Gastroesophageal sphincter (tissue), 4 donors: ENCODE measurements at places on chromosomes 7 and 10. TPM values are rescaled to one million over a fixed set of nuclear protein-coding genes. Genes with fewer than 3 reads are reported as not detected.

DNA sequence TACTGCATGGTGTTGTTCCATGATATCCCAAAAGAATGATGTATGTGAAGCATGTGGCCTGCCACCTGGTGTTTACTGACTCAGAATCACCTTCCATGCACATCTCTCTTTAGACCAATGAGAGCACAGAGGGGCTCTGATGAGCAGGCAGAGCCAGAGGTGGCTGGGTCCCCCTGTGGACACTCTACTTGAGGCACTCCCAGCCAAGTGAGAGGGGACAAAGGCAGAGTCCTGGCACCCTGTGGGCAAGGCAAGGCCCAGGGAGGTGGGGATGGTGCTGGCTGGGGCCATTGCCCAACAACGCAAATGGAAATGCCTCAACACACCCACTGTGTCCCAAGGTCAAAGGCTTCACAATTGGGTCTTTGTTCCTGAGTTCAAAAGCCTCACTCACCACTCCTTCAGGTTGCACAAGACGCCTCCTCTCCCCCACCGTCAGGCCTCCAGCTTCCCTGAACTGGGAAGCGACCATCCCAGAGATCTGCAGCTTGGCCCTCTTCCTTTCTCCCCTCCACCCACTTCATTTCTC, 164.6 kb downstream of the NEURL1 start:
- H3K4me1 ChIP-seq = peaks cover 13% of the 10 kb centered on the region
- H3K4me3 ChIP-seq = no peak overlapping the region
- peaks cover 54% of the 10 kb centered on the region for H3K36me3 ChIP-seq
- peak overlapping the region; percentile 96 for H3K27ac ChIP-seq

DNA sequence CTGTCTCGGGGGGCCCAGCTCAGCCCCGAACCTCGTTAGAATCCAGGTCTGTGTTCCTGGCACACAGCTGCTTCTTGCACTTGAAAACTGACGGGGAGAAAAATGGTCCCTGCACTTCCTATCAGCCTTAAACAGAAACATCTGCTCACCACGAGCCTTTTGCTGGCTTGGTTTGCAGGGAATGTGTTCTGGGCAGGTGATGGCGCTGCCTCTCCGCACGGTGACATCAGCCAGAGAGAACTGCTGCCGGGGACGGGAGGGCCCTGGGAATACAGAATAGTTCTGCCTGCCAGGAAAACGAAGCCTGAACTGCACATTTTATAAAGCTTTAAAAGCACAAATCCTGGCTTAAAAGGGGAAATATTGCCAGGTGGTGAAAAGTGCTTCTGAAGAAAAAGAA, 622.5 kb downstream of the TYW1 start:
- peaks cover 6% of the 10 kb centered on the region for H3K4me1 ChIP-seq
- no peak overlapping the region for H3K4me3 ChIP-seq
- H3K36me3 ChIP-seq = no peaks in the 10 kb centered on the region
- H3K27me3 ChIP-seq = peaks cover 18% of the 10 kb centered on the region

DNA sequence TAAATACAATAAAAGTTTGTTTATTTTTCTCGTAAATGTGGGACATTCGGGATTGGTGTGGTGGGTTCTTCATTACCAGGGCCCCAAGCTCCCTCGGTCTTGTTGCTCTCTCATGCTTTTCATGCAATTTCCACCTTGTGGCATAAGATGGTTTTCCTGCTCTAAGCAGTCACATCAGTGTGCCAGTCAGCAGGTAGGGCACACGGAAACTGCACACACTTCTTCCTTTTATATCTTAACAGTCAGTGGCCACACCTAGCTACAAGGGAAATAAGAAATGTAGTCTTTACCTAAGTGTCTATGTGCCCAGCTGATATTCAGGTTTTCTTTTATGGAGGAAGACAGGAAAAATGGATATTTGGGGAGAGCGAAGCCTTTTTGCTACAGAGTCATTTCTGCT, 6.5 kb downstream of the TAF5 start:
- H3K4me3 ChIP-seq = no peak overlapping the region
- peaks cover 58% of the 10 kb centered on the region for H3K36me3 ChIP-seq
- ATAC-seq = no peak
- H3K27ac ChIP-seq = no peak overlapping the region

DNA sequence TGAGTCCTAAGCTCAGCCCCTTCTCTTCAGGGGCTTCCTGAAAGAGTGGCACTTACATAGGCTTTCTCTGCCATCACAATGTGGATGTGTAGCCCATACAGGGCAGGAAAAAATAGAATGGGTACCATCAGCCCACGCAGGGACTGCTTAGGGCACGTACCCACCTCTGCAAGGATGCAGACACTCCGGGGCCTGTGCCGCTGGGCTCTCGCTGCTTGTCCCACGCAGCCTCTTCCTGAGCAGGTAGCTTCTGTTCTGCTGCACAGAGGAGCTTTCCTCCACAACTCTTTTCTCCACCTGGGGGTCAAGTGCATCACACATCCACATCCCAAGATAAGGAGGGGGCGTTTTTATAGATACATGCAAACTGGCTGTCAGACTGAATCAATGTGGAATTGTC, 34.3 kb downstream of the FRMPD2 start:
- no peak overlapping the region for H3K27ac ChIP-seq
- no peak for ATAC-seq
- peaks cover 6% of the 10 kb centered on the region for H3K27me3 ChIP-seq
- no peaks in the 10 kb centered on the region for H3K36me3 ChIP-seq
- H3K4me1 ChIP-seq = no peaks in the 10 kb centered on the region

- H3K27ac ChIP-seq = no peak overlapping the region
- H3K36me3 ChIP-seq = peaks cover 12% of the 10 kb centered on the region
- no peaks in the 10 kb centered on the region for H3K4me1 ChIP-seq
- ATAC-seq = no peak
- no peak overlapping the region for H3K4me3 ChIP-seq
Measured at GRCh38 chr10:124510759-124511158, 49.1 kb downstream of the LHPP start.

GRCh38 chr10:30436191-30436611, 2.2 kb downstream of the MAP3K8 start:
- peak overlapping the region; percentile 85 for H3K4me3 ChIP-seq
- no peaks in the 10 kb centered on the region for H3K27me3 ChIP-seq
- no peak for ATAC-seq
- H3K4me1 ChIP-seq = no peaks in the 10 kb centered on the region

DNA sequence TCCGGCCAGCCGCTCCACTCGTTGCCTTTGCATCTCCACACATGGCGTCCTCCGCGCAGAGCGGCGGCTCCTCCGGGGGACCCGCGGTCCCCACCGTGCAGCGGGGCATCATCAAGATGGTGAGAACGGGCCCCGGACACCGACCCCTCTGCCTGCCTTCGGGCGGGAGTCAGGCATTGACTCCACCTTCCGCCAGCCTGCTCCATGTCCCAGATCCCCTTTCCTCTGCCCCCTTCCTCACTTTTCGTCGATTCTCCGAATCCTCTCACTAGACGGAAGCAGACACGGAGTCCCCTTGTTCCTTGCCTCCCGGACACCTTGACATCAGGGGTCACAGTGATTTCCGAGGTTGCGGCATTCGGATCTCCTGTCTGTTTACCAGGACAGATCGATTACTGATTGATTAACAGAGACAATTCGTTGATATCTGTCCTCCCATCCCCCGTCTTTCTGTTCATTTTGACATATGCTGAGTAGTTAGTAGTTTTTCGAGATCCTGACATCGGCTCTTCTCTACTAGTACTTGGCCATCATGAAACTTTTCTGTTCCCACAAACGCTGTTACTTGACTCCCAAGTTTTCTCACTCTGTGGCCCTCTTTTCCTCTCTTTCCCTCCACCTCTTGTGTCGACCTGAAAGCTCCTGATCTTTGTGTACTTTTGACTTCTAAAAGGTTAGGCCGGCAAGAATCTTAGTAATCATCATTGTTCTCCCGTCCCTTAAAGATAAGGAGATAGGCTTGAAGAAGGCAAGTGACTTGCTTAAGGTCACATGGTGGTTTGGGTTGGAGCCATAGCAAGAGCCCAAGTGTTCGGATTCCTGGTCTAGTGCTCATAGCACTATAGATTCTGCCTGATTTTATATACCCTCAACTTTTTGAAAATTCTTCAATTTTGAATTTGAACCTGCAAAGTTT, 597 bp downstream of the SND1 start:
- H3K36me3 ChIP-seq = peaks cover 5% of the 10 kb centered on the region
- peak; percentile 23 for ATAC-seq
- peak overlapping the region; percentile 58 for H3K4me3 ChIP-seq
- H3K27me3 ChIP-seq = no peaks in the 10 kb centered on the region

Gene ACTA2
- 5,887 TPM for total RNA-seq

Gene MYH16
- total RNA-seq = not detected

Gene MALRD1
- 2.8 TPM for total RNA-seq

Gene CAMK2B
- 0.47 TPM for total RNA-seq

Gene PAPOLB
- total RNA-seq = 0.13 TPM

Gene ZNF777
- 16.1 TPM for total RNA-seq

Gene OPN4
- total RNA-seq = not detected

Gene NPSR1
- not detected for total RNA-seq

Gene VPS37D
- total RNA-seq = 2.6 TPM
